BE2C (cell line): ENCODE measurements at places on chromosomes 16 and 17.

- peak; percentile 48 for DNase-seq
These were observed 97.5 kb downstream of the OR1D5 start for GRCh38 chr17:2965621-2966595.

DNA sequence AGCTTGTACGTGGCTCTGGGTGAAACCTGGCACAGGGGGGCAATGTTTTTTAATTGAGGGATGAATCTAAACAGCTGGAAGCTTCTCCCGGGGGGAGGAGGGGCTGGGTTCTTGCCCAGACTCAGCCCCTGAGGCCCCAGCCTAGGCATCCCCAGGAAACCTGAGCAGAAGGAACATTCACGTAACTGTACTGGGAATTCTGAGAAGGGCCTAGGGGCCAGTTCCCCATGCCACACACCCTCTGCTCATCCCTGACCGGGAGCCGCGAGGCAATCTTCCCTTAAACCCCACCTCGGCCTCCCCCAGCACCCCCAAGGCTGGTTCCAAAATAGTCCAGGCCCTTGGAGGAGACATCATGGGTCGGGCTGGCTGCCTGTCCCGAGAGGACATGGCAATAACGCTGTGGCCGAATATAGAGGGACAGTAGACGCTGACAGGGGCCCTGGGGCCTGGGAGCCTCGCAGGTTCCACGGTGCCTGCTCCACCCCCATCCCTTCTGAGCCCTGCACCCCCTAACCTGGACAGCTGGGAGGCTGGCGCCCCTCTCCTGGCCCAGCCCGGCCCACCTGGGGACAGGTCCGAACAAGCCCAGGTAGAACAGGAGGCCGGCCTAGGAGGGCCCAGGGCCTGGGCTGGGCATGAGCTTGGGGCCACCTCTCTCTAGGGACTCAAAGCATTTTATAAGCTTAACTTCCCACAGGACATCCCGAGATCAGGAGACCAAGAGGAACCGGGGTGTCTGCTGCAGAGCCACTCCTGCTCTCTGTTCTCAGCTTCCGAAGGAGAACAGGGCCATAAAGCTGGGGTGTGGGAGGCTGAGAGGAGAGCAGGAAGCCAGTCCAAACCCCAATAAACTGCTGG is 83.2 kb upstream of the TOB1 start:
- DNase-seq = no peak

- DNase-seq = no peak
These were observed 70.5 kb downstream of the GAS7 start for GRCh38 chr17:10127819-10128425.

GRCh38 chr16:88878967-88879787 is 12.7 kb upstream of the PABPN1L start:
- DNase-seq = no peak
